ENCODE measurements at places on chromosomes 12 and 14.

GRCh38 chr14:101008631-101009336 lies 105.3 kb upstream of the RTL1 start:
- no peak for DNase-seq

GRCh38 chr14:28613532-28613931 lies 153.1 kb upstream of the FOXG1 start:
- no peak for DNase-seq

GRCh38 chr12:70197345-70197744 lies 45.9 kb upstream of the CNOT2 start:
- no peak for DNase-seq

GRCh38 chr14:92372230-92372629 lies 49.3 kb downstream of the SLC24A4 start:
- DNase-seq, result no peak

- no peak for DNase-seq
Measured at GRCh38 chr12:129115558-129115957, 262.3 kb downstream of the GLT1D1 start.

GRCh38 chr12:57085999-57086492 lies 2.9 kb upstream of the NAB2 start:
- peak; percentile 44 for DNase-seq

Measured in activated naive CD4-positive, alpha-beta T cell treated with anti-CD3 and anti-CD28 coated beads, Interleukin-2, amount 50 U/mL, for 16 hours (primary cell).